ENCODE measurements at places on chromosomes 7 and 10.

DNA sequence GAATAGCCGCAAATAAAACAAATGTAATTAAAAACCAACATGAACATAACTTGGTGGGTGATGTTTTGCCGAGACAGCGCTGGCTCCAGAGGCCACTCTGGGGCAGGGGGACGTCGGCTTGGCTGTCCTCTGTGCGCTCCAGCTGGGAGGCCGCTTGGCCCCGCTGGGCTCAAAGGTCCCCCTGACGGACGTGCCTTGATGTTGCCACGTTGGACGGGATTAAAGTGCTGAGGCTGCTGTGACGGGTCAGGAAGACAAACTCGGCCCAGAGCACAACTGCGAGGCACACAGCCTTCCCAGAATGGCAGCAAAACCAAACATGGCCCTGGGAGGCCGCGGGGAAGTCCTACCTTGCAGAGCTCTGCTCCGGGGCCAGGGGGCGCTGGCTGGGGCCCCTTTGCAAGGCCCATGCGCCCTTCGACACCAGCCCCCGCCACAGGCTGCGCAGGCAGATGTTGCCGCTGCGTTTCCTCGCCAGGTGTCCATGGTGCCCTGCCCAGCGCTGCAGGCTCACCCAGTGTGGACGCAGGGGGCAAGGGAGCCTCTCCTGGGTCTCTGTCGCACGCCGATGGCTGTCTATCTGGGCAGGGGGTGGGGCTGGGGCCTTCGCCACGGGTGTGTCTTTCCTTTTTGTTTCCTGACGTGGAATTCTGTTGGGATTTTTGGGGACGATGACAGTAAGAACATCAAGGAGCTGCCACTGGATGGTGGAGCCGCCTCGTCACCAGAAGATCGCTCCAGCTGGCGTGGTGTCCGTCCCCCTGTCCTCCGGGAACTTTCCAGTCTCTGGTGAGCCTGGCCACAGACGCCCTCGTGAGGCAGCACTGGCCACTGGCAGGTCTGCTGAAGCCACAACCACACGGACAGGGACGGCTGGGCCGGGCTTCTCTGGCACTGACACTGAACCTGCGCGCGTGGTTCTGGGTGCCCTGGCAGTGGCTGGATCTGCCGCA is 99.6 kb upstream of the DIP2C start:
- no peak for DNase-seq

- DNase-seq: no peak
These were observed 29.8 kb downstream of the NDUFB2 start for GRCh38 chr7:140726281-140726680.

- no peak for DNase-seq
These were observed 313.7 kb upstream of the KMT2E start for GRCh38 chr7:104700336-104700735.

DNA sequence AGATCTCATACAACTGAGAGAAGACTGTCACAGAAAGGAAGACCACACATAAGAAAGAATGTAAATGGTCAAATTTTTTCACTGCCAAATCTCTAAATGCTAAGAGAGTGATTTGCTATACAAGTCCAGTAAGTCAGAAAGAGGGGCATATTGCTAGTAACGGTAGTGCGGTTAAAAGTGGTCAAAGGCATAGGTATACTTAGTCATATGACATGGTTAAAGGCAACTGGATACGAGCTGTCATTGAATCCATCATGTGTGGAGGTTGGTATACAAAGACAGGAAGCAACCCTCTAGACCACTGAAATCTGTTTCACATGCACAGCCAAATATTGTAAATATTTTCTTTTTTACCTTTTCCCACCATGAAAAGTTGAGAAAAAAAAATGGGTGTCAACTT is 4.8 kb downstream of the INHBA start:
- no peak for DNase-seq

DNA sequence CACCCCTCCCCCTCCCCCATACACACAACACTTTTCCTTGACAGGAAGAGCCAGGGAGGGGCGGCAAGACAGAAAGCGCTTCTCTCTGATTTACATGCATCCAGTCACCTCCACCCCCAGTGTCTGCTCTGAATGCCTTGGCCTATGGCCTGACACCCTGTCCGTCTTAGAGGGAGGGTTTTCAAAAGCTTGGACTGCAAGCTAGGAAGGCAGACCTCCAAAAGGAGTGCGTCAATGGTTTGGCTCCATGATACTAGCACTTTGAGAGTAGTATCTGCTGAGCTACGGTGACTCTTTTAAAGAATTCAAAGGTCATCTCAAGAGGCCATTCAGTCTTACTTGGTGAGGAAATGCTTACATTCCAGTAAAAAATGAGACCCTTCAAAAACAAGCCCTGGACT is 20.3 kb upstream of the PAX2 start:
- no peak for DNase-seq

GRCh38 chr7:159118623-159119022 is 26.0 kb downstream of the VIPR2 start:
- no peak for DNase-seq

DNA sequence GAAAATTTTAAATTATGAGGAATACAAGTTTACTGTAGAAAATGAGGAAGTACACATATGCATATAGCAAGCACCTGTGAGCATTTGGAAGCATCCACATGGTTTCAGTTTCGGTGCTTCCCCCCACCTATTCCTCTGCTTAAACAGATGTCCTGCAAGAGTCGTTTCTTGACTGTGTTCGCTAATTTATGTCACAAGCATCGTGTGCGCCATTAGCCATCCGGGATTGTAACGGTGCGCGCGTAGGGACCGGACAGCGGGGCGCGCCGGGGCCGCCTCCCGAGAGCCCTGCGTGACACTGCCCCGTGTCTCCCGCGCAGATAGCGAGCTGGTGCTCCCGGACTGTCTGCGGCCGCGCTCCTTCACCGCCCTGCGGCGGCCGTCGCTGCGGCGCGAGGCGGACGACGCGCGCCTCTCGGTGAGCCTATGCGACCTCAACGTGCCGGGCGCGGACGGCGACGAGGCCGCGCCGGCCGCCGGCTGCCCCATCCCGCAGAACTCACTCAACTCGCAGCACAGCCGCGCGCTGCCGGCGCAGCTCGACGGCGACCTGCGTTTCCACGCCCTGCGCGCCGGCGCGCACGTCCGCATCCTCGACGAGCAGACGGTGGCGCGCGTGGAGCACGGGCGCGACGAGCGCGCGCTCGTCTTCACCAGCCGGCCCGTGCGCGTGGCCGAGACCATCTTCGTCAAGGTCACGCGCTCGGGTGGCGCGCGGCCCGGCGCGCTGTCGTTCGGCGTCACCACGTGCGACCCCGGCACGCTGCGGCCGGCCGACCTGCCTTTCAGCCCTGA is 90.9 kb downstream of the NEURL1 start:
- peak; percentile 66 for DNase-seq

GRCh38 chr7:132347123-132347522 is 229.1 kb downstream of the PLXNA4 start:
- DNase-seq: no peak

GRCh38 chr7:25860275-25861163 is 291.5 kb upstream of the NFE2L3 start:
- no peak for DNase-seq

DNA sequence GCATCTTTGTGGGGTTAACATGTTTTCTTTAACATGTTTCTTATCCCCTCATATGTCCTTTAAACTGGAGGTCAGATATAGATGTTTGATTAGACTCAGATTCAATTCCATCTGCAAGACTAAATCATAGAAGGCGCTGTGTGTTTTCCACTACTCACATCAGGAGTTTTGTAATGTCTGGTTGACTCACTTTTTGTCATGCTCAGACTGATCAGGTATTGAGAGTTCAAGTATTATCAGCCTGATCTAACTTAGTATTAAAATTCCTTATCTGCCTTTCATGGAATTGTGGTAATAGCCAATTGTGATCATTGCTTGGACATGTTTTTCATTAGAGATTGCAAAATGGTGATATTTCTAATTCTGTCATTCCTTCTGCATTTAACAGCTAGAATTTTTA is 30.2 kb downstream of the ENTPD7 start:
- DNase-seq: no peak

GRCh38 chr7:113608782-113609181 is 310.0 kb downstream of the PPP1R3A start:
- DNase-seq: no peak

- no peak for DNase-seq
These were observed 39.2 kb upstream of the JCAD start for GRCh38 chr10:30098629-30099028.

GRCh38 chr7:24924375-24924774 is 55.6 kb downstream of the OSBPL3 start:
- no peak for DNase-seq

DNA sequence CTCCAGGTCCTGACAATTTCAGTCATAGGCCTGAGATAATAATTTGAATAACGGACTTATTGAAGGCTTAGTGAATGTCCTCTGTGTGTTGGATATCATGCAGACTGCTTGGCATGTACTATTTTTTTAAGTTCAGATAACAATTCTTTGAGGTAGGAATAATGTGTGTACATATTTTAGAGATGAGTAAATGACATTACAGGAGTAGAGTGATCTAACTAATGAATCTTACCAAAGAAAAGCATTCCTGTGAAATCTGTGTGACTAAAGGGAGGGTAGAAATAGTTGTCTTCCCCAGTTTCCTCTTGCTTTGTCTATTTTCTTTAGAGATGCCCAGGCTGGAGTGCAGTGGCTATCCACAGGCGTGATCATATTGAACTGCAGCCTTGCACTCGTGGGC is 391.8 kb upstream of the ETV1 start:
- DNase-seq: no peak

DNA sequence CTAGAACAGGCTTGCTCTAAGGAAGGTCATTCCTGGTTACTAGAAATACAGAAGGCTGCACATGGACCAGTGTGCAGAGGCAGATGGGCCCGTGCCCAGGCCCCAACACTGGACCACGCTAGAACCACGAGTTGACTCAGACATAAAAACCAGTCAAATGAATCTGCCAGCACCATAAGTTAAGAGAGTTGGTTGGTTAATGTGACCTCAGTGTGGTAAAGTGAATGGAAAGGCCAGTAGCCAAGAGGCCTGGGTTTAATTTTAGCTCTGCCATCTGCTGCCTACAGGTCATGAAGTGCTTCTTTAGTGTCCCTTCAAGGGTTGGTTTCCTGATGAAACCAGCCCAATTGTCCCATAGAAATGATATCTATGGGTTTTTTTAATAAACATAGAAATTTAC is 329.6 kb upstream of the NRP1 start:
- DNase-seq: no peak

- DNase-seq: no peak
These were observed 76.2 kb upstream of the SLC25A13 start for GRCh38 chr7:96397936-96398598.

GRCh38 chr10:49189422-49189821 is 1.2 kb upstream of the TMEM273 start:
- no peak for DNase-seq

- DNase-seq: no peak
These were observed 373.3 kb upstream of the GALNT17 start for GRCh38 chr7:70758646-70759045.

- DNase-seq: no peak
These were observed 9.3 kb downstream of the LZTS2 start for GRCh38 chr10:101008823-101009423.

GRCh38 chr7:101517304-101517703 is 111.8 kb downstream of the MYL10 start:
- DNase-seq: no peak

DNA sequence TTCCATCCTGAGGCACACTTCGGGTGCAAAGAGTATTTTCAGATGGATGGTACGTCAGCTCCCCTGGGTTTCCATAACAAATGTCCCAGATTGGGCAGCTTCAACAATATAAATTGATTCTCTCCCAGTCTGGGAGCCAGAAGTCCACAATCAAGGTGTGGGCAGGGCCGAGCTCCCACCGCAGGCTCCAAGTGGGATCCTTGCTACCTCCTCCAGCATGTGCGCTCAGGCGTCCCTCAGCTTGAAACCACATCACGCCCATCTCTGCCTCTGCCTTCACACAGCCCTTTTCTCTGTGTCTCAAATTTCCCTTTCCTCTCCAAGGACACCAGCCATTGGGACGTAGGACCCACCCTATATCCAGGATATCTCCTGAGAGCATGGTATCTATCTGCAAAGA is 153.5 kb downstream of the DIP2C start:
- no peak for DNase-seq

DNA sequence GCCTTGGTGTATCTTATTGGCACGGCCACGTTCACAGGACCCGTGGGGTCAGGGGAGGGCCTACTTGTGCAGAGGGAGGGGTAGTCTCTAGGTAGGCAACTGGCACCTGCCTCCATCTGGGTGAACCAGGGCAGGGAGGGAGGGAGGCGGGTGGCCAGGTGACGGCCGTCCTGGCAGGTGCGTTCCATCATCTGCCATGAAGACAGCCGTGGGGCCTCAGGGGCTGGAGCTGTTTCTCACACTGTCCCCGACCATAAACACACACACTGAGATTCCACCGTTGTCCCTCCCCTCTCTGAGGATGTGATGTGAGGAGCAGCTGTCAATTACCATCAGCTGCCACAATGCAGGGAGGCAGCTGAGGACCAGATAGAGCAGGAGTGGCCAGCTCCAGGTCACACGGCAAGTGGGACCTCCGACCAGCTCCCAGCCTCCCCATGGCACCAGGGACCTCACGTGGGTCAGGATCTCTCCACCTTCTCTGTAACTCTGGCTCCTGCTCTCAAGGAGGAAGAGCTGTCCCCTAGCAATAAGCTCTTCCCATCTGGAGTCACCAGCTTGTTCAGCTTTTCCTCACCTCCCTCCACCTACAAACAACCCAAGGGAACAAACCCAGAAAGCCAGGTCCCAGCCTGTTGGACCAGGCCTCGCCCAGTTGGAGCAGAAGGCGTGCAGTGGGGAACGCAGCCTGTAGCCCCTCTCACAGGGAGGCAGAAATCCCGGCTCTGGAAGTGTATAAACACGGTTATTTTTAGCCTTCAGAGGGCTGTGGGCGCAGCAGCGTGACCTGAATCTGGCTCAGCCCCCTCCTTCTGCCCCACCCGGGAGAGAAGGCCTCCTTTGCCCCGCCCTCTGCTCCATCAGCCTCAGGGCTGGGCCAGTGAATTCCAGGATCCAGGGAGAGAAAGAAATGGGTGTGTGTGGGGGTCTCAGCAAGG is 33.1 kb downstream of the ZMIZ1 start:
- DNase-seq: no peak

DNA sequence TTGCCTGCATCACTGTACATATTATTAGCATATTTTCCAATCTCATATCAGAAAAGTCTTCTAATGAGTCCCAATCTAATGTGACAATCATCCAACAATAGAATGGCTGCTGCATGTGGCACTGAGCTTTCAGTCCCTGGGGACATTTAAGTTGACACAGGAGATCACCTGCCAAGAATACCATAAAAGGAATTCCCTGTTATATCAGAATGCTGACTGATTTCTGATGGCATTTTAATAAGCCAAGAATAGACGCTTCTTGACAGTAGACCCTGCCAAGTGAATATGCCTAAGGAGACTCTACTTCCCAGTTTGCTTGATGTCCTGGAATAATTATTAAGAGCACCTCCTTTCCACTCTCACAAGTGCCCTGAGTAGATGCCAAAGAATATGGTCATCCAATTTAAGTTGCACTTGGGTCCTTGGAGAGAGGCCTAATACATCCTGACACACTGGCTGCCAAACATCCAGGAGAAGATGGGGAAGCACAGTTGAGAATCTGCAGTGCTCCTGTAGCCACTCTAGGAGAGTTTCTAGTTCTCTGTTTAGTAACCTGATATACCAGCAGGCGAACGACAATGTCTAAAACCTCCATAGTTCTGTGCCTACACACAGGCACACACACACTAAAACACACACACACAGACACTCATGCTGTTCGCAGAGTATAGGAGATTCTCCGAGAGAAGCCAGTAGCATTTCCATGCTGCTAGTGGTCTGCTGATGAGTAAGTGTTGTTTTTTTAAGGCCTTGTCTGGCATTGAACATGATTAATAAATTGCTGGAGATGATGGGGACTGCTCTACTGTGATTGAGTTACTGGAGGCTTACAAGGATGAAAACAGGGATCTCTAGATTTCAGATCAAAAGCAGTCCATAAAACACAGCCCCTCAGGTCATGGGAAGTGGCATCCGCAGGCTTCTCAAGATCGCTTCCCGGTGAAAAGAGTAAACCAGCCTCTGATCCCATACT is 369.6 kb downstream of the KCNMA1 start:
- no peak for DNase-seq
